Activated T-helper 1 cell treated with anti-CD3 and anti-CD28 coated beads, Interleukin-2, amount 50 U/mL, for 16 hours (primary cell): ENCODE measurements at places on chromosomes 6 and 20.

DNA sequence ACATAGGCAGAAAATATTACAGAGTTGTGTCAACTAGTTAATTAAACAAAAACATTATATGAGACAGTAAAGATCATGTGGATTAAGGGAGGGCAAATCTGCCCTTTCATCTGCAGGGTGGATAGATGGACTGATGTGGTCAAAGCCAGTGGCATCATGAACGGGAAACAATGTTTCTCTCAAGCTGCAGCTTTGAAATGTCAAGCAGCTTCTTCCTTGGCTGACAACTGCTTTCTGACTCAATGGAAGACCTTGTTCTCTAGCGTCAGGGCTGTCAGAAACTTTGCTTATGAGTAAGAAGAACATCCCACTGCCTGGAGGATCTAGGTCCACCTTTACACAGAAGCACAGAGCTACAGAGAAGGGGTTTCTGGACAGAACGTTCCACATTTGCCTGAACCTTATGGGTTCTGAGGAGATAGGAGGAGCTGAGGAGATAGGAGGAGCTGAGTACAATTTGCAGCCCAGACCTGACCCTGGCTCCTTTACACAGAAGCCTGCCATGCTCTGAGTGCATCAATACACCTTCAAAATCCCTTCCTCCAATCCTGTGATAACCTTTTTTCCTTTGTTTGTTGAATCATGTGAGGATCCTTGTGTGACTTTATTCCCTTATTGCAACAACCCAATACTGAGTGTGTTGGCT is 6.1 kb downstream of the CST5 start:
- DNase-seq = no peak

DNA sequence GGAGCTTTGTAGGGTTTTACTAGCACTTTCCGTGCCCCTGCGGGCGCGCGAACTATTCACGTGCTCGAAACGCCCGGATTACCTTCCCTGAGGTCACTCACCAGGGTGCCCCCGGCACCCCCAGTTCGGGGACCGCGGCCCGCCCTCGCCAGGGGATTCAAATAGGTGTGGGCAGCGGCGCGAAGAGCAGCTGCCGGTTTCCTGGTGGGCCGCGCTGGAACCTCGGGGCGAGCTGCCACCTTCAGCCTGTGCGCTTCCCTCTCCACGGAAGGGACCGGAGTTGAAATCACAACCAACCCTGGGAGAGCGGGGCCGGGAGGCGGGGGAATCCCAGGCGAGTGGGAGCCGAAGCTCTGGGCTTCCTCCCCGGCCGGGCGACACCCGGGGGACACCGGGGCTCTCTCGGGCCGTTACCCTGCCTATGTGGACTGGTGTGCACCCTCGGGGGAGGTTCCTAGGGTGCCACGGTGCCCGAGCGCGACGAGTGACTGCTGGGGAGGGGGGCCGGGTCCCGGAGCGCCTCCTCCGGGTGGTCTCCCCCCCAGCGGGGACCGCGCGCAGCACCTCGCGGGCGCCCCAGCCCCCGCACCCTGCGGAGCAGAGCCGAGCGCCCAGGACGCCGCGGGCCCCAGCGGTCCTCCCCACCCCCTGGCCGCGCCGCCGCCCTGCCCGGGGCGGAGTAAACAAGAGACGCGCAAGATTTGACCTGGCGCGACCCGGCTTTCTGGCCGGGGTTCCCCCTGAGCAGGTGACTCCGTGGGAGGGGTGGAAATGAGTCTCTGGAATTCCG is 2.1 kb upstream of the HIVEP2 start:
- peak; percentile 39 for DNase-seq

DNA sequence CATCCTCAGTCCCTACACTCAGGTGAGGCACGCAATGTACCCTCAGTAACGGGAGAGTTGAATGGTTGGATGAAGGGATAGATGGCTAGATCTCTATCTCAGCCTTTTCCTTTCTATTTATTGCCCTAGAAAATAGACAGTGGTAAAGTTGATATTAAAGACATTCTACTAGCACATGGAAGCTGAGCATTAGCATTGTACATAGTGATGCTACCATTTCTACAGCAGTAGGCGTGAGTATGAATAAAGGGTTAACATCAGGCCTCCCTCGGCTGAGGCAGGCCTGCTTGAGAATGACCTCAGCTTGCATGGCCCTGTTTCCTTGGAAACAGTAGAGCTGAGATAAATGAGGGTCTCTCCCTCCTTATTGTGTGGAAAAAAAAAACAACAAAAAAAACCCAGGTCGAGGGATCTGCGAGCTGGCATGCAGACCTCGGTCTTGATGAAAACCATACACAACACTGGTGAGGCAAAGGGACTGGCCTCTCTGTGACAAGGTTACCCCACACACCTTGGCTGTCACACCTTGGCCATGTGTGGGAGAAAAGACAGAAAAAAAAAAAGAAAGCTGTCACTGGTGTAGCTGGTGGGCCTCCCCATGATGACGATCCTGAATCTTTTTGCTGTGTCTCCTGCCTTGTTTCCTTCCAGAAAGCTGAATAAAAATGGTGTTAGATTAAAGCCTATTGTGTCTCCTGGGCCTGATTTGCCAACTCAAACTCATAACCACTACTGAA is 160.0 kb downstream of the HACE1 start:
- DNase-seq = no peak

DNA sequence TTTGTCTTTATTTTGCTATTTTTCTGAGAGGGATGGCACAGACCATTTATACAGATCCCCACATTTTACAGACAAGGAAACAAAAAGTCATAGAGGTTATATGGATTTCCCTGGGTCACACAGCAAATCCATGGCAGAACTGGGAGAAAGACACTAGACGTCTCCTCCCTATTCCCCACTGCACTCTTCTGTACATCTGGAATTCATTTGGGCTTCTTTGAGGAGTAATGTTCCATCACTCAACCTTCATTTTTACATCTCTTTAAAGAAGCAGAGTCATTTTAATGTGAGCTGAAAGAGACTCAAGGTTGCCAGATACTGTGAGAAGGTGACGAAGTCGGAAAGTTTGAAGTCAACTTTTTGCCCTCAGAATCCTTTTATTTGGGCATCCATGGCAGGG is 207.3 kb downstream of the OTOR start:
- no peak for DNase-seq

- DNase-seq = no peak
These were observed 20.9 kb upstream of the GATA5 start for GRCh38 chr20:62496568-62497218.

GRCh38 chr6:71012866-71013469 is 56.1 kb upstream of the B3GAT2 start:
- no peak for DNase-seq

GRCh38 chr20:15967334-15967733 is 605.9 kb downstream of the KIF16B start:
- DNase-seq = no peak

DNA sequence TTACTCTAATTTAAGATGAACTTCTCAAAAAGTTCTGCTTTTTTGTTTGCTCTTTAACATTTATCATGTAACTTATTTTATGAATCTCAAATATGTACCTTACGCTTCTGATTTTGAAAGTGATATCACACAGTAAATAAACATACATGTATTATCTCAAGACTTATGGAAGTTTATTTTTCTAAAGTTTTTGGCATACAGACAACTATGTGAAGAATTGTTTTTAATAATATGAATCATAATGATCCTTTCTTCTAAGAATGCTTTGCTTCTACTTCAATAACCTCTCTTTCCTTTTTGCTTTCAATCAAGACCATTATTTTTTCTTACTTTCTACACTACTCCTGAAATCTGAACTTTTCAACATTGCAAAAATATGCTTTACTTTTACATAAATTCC is 816.4 kb downstream of the EYS start:
- DNase-seq = no peak

GRCh38 chr6:167235421-167236238 is 55.5 kb upstream of the UNC93A start:
- DNase-seq = no peak

- DNase-seq = no peak
These were observed 118.3 kb downstream of the SLC23A2 start for GRCh38 chr20:4883051-4883450.

GRCh38 chr20:10180651-10181235 is 37.9 kb upstream of the SNAP25 start:
- DNase-seq = no peak

- no peak for DNase-seq
These were observed 74.3 kb downstream of the RALGAPA2 start for GRCh38 chr20:20637998-20638725.

DNA sequence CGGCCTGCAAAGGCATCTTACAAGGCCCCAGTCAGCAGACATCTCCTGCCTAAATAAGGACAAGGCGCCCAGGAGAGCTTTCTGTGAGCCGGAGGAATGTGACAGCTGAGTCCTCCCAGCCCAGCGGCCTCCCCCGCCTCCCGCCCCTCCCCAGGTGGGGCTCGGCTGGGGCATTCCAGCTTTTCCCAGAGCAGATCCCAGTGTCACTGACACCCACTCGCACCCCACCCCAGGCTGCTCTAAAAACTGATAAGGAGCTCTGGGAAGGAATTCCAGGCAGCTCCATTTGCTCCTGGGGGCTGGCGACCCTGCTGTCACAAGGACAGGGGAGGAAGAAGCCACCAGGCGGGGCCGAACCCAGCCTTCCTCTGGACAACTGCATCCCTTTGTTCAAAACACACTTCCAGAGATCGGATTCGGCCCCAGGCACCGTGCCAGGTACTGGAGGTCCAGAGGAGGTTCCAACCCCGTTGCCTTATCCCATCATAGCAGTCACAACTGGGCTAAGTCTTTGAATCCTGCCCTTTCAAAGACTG is 49.7 kb downstream of the JPH2 start:
- no peak for DNase-seq

DNA sequence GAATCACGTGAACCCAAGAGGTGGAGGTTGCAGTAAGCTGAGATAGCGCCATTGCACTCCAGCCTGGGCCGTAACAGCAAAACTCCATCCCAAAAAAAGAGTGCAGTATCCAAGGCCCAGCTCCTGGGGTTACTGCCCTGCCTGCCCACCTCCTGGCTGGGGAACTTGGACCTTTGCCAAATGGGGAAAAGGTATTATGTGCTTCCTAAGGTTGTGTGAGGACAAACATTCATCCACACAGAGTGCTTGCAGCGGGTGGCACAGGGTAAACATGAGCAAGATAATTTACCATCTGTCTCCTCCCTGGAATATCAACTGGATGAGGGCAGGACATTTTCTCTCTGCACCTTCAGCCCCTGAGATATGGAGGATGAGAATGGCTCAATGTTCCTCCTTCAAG is 94.9 kb upstream of the POPDC3 start:
- DNase-seq = no peak

DNA sequence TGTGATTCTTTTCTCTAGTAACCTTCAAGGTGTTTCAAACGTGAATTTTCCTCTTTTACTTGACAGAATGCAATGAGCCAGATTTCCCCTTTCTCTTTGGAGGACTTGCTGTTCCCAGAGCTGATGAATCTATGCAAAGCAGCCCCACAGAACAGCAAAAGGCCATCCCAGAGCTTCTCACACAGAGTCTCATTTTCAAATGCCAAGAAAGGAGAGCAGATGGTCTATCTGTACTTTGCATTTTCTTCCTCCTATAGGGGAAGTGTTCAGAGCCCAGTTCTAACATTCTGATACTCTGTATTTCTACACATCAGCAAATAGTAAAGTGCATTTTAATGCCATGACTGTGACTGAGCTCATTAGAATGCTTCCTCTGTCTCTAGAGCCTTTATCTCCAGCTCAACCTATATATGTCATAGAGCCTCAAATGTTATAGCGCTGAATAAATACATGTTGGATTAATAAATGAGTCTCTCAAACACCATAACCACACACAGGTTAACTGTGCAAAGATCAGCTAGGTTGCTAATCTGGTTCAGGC is 81.8 kb upstream of the EYA4 start:
- DNase-seq = no peak

DNA sequence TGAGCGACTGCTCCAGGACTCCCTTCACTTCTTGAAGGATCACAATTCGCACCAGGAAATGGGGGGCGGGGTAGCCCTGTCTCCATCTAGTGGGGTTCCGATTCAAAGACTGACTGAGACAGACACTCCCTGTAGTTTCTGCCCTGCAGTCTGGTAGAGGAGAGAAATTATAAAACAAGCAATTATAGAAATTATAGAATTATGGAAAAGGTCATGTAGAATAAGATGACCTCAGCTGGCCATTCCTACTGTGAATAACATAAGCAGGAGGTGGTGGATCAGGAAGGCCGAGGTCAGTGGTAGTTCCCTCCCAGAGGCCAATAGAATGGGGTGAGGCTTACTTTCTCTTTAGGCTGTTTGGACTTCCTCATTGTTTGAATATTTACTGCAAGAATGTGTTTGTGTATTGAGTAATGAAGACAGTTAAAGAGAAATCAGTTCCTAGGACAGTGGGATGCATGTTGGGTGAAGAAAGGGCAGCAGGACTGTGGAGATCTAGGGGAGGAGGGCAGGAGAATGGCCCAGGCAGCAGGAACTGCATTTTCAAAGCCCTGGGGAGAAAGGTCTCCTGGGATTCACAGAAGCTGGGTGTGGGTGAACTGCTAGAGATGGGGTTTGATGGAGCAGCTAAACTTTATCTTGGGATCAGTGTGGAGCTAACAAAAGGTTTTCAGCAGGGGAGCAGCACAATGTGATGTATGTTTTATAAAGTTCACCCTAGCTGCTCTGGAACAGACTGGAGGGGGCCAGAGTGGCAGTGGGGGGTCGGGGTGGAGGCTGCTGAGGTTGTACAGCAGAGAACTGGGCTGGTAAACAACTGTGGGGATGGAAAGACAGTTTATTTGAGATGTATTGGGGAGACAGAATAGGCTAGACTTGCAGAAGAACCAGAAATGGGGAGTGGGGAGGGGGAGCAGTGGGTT is 2.1 kb downstream of the ZNF341 start:
- DNase-seq = no peak

DNA sequence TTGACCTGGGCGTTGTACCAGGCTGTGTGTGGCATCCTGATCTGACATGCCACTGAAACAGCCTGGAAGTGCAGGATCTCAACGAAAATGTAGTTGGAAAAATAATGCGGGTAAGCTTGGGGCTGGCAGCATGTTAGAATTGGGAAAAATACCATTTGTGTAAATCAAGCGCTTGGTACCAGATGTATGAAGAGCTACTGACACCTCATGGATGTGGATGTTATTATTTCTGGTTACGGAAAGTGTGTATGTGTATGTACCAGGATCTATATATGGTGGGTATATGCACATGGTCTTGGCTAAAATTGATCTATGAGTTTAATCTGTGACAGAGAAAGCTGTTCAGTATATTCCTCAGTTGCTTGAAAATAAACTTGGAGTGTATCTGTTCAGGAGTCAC is 22.7 kb downstream of the HIVEP1 start:
- no peak for DNase-seq

DNA sequence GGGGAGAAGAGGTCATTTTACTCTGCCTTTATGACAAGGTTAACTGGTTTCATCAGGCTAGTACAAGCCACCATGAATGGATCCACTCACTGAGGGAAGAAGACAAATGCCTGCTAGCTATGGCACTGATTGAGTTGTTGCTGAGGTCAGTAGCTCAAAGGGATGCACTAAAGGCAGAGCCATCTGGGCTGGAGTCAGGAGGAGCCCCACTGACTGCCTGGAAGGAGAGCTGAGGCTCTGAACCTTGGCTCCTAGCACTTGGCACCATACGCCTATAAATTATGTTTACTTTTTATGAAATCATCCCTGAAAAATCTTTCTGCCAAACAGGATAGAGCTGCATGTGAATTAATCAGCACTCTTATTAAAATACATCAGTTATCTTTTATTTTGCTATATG is 104.6 kb downstream of the DTD1 start:
- DNase-seq = no peak

- no peak for DNase-seq
These were observed 154.2 kb upstream of the PROKR2 start for GRCh38 chr20:5470943-5471342.
